PC-9 (cell line): ENCODE measurements at places on chromosomes 7 and 10. TPM values are rescaled to one million over a fixed set of nuclear protein-coding genes. Genes with fewer than 3 reads are reported as not detected.

DNA sequence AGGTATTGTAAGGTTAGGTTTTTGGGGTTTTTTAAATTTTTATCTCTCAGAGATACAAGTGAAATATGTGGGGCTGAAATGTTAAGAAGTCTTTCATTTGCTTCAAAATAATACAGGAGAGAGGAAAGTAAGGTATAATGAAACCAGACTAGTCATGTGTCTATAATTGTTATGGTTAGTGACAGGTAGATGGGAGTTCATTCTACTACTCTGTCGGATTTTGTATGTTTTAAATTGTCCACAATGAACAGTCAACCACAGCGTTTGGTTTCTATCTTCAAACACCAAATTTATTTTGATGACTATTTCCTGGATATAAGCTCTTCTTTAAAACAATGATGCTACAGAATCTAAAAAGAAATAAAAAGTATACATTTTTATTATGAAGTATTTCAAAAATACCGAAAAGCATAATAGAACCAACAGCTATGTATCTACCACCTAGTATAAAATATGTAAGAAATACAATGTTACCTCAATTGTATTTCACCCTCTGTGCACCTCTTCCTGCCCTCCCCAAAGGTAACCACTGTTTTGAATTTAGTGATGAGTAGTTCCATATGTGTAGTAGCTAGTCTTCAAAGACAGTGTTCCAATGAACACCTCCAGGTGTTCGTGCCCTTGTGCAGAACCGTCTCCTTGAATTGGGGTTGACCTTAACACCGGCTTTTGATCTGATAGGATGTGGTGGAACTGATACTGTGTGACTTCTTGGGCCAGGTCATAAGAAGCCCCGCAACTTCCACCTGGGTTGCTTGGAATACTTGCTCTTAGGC, 74.8 kb upstream of the CDK1 start:
- no peak overlapping the region for H3K4me3 ChIP-seq
- no peaks in the 10 kb centered on the region for H3K4me1 ChIP-seq
- DNase-seq, result no peak
- no peak overlapping the region for H3K27ac ChIP-seq

- DNase-seq, result no peak
- H3K27ac ChIP-seq, result no peak overlapping the region
- no peaks in the 10 kb centered on the region for H3K4me1 ChIP-seq
Observed at GRCh38 chr7:40341836-40342235, 207.0 kb downstream of the SUGCT start.

DNA sequence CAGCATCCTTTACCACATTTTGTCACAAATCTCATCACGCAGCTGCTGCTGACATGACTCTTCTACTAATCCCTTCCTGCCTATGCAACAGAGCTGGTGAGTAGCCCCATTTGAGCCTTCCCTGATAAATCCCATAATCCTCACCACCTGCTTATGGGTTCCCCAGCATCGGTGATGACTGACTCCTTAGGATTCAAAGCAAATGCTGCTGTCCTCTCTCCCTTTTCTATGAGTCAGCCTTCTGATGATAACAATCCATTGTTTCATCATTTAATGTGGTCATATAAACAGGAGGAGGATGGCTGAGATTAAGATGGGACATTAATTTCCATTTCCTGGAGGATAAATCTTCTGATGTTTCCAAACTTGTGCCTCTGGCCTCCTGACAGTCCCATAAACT, 73.4 kb downstream of the SORCS1 start:
- H3K4me3 ChIP-seq, result no peak overlapping the region
- no peaks in the 10 kb centered on the region for H3K27me3 ChIP-seq
- no peaks in the 10 kb centered on the region for H3K4me1 ChIP-seq
- no peak for DNase-seq

DNA sequence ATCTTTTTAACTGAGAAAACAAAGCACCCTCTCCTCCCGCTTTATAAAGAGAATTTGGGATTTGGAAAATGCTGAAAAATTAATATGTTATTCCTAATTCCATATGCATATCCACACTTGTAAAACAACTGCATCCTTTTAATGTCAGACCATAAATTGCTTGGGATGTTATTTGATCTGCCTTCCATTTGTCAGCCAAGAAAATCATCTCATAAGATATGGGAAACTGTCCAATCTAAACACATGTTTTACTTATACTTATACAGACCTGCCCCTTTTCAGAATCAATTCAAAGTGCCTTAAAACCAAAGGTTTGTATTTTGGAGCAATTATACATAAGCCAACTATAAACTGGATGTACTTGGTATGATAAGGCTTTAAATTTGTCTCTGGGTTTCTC, 595.5 kb upstream of the PFKP start:
- no peaks in the 10 kb centered on the region for H3K4me1 ChIP-seq
- no peaks in the 10 kb centered on the region for H3K36me3 ChIP-seq
- H3K27ac ChIP-seq, result no peak overlapping the region
- H3K27me3 ChIP-seq, result no peaks in the 10 kb centered on the region; the same call in 1 of the 2 replicates
- H3K4me3 ChIP-seq, result no peak overlapping the region

- H3K4me3 ChIP-seq, result no peak overlapping the region
- no peaks in the 10 kb centered on the region for H3K36me3 ChIP-seq
- peak; percentile 96 for DNase-seq
- no peaks in the 10 kb centered on the region for H3K27me3 ChIP-seq
- H3K27ac ChIP-seq, result peak overlapping the region; percentile 91
- peaks cover 51% of the 10 kb centered on the region for H3K4me1 ChIP-seq
Observed at GRCh38 chr10:29949411-29950011, 109.9 kb downstream of the JCAD start.

DNA sequence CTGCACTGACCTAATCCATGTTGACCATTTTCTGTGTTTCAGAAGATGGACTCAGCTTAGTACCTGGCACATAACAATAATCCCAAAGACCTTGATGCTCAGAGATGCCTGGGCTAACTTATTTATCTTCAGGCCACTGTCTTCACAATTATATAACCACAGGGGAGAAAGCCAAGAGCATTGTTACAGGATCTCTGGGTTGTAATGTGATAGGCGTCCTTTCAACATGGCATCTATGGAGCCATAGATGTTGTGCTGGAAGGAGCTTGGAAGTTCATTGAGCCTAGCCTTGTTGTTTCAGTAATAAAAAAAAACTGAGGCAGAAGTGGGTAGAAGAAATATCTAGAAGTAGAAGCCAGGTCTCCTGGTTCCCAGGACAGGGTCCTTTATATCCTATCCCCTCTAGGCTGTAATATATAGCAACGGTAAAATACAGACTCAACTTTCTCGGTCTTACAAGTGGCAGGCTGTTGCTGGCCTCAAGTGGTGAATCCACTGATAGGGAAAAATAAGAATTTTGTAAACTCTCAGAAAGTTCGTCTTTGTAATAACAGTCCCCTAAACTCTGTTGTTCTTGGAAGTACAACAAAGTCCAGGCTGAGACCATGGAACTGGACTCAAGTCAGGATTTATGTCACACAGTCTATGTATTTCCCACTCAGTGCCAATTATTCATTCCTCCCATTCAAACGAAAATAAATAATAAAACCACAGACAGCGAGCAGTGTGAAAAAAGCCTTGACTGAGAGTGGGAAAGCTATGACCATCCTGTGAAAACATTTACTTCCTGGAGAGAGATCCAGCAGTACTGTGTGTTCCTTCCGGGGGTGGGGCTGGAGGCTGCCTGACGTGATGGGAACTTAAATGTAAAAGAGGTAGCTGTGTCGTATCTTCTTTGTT, 277.6 kb downstream of the REEP3 start:
- no peaks in the 10 kb centered on the region for H3K36me3 ChIP-seq
- no peaks in the 10 kb centered on the region for H3K27me3 ChIP-seq
- H3K4me3 ChIP-seq, result no peak overlapping the region
- no peak for DNase-seq

GRCh38 chr10:113562704-113563103, 9.9 kb downstream of the HABP2 start:
- no peaks in the 10 kb centered on the region for H3K36me3 ChIP-seq
- no peak for DNase-seq
- no peak overlapping the region for H3K4me3 ChIP-seq
- no peak overlapping the region for H3K27ac ChIP-seq
- H3K4me1 ChIP-seq, result no peaks in the 10 kb centered on the region

DNA sequence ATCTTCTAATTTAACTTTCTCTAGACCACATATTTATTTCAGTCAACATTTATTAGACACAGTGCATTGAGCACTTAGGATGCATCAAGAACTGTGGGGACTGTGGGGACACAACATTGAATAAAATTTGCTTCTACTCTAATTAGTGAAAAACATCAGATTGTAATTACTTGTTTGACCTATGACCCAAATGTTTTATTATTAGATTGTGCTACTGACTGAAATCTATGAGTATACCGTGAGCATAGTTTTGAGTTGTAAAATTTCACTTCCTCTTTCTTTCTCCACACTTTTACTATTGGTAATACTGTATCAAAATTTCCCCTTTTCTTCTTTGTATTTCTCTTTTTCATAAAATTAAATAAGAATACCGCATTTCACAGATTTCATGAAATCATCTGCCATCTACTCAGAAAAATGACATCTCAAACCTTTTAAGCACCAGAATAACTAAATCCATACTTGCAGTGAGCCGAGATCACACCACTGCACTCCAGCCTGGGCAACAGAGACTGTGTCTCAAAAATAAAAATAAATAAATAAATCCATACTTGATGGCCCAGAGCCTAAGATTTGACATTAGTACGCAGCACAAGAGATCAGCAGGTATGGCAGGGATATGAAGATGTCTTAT, 25.4 kb upstream of the INPP5F start:
- DNase-seq, result no peak
- no peak overlapping the region for H3K27ac ChIP-seq
- H3K4me3 ChIP-seq, result no peak overlapping the region
- H3K4me1 ChIP-seq, result no peaks in the 10 kb centered on the region
- no peaks in the 10 kb centered on the region for H3K36me3 ChIP-seq

DNA sequence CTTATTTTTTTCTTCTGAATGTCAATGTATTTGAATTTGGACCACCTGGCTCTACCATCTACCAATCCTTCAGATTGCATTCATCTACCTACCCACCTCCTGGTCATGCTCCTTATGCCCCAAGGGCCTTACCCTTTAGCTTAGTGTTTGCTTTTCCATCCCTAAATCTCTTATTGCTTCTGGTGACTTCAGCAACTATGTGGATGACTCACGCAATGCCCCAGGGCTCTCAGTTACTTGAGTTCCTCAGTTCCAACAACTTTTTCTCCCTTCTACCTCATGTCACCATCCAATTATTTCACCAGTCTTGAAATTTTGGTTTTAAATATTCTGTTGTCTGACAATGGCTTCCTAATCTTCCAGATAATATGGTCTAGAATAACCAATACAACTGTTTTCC, 118.9 kb downstream of the CFAP58 start:
- no peaks in the 10 kb centered on the region for H3K27me3 ChIP-seq
- no peaks in the 10 kb centered on the region for H3K36me3 ChIP-seq
- H3K4me3 ChIP-seq, result no peak overlapping the region
- peak; percentile 43 for DNase-seq
- no peak overlapping the region for H3K27ac ChIP-seq

DNA sequence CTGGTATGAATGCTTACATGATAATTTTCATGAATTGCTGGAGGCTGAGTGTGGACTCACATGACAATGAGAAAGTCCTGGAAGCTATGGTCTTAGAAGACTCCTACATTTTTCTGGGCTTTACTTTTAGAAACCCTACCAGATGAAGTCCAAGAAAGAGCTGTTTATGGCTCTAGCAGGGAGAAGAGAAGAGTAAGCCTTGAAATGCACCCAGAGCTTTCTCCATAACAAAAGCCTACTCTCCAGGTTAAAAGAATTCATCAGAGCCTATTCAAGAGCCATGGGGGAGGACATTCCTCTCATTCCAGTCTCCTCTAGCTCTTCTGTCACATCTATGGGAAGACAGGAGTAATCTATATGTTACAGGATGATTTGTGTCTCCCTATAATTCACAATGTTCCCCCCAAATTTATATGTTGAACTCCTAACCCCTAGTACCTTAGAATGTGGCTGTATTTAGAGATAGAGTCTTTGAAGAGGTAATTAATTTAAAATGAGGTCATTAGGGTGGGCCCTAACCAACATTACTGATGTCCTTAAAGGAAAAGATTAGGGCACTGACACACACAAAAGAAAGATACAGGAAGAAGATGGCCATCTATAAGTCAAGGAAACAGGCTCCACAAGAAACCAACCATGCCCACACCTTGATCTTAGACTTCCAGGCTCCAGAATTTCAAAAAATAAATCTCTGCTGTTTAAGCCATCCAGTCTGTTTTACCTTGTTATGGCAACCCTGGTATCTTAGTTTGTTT, 193.8 kb upstream of the PTER start:
- no peaks in the 10 kb centered on the region for H3K4me1 ChIP-seq
- 0 out of 2 replicates have a peak, but pooled peaks cover 4% of the 10 kb centered on the region for H3K27me3 ChIP-seq
- no peak overlapping the region for H3K27ac ChIP-seq
- no peak for DNase-seq

CFAP46 gene
- not detected in 2 replicates for total RNA-seq

GRCh38 chr10:98047009-98047741, 16.8 kb upstream of the CRTAC1 start:
- no peaks in the 10 kb centered on the region for H3K36me3 ChIP-seq
- H3K4me1 ChIP-seq, result no peaks in the 10 kb centered on the region
- H3K27ac ChIP-seq, result no peak overlapping the region
- peaks cover 39% of the 10 kb centered on the region; the same call in 1 of the 2 replicates for H3K27me3 ChIP-seq
- H3K4me3 ChIP-seq, result no peak overlapping the region
- DNase-seq, result no peak

DNA sequence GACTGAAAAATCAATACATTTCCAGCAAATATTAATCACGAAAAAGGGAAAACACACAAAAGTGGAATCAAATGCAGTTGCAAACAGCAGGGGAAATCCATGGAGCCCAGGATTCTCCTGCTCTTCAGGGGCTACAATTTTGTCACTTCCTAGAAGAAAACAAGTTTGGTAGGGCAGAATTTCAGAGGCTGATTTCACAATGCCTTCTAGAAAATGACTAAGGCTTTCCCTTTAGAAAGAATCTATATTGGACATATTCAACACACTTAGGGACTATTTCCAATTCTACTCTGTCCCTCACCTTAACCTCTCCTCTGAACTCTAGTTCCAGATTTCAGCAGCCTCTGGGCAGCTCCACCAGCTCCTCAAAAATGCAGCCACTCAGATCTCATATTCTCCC, 111.3 kb downstream of the HECTD2 start:
- H3K36me3 ChIP-seq, result no peaks in the 10 kb centered on the region
- H3K4me1 ChIP-seq, result peaks cover 8% of the 10 kb centered on the region
- H3K27me3 ChIP-seq, result no peaks in the 10 kb centered on the region
